ENCODE measurements at places on chromosomes 7 and 10. TPM values are rescaled to one million over a fixed set of nuclear protein-coding genes. Genes with fewer than 3 reads are reported as not detected.

GRCh38 chr7:23490357-23491135 lies 20.3 kb upstream of the IGF2BP3 start:
- DNase-seq = peak; percentile 38

GRCh38 chr10:22554461-22555182 lies 159.8 kb downstream of the PIP4K2A start:
- DNase-seq = no peak

GRCh38 chr10:1698185-1698584 lies 39.1 kb downstream of the ADARB2 start:
- no peak for DNase-seq

DNA sequence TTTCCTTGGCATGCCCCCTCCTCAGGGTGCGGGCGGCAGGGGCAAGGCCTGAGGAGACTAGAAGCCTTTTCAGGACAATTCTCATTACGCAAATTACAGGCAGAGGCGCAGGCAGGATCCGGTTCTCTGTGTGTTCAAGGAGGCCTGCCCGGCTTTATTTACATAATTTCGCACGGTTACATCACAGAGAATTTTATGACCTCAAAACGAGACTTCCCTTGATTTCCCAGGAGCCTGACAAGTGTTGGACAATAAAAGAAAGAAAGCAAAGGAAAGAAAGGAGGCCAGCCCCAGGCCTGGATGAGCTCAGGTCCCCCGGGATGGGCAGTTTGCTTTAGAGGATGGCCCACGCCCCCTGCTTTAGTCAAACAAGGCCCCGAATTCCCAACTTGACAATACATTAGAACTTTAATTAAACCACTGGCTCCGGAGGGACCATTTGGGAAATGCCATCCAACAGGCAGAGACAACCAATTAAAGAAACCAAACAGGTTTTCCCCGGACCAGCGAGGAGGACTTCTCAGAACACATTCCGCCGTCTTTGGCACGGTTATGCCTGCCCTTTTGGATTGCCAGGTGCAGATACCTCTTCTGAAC lies 2.9 kb downstream of the MNX1 start:
- DNase-seq = no peak

DNA sequence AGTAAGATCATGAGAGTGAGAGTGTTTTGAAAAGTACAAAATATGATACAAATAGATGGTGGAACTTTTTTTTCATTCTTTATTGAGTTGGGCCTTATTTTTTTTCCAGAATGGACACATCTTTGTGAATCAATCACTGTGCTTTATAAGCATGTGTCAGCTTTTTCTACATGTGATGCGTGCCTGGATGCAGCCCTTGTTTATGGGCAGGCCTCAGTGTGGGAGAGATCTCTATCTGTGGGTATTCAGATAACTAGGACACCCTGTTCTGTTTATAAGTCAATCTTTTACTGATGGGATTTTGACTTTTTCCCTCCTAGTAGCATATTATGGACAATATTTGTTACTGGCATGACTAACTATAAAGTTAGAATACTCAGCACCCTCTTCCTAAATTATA lies 42.9 kb upstream of the IKZF1 start:
- DNase-seq = no peak

- peak; percentile 58 for DNase-seq
Measured at GRCh38 chr10:22335173-22335933, 9.9 kb upstream of the SPAG6 start.

- no peak for DNase-seq
Measured at GRCh38 chr10:71659111-71659634, 60.4 kb downstream of the C10orf105 start.

DNA sequence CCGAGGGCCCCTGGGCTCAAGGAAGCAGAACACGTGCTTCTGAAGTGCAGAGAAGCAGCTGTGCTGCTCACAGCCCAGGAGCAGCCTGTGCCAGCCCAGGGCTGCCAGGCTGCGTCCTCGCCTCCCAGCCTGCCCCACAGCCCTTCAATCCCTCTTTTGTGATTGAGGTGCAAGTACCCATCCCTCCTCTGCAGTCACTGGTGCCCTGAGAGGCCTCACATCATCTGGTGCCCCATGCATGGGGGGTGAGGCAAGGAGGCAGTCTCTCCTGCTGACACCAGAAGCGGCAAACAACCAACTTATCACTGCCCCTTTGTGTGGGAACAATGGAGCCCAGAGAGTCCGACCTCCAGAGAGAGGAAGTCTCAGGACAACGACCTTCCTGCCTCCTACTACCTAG lies 49.8 kb upstream of the FGFR2 start:
- no peak for DNase-seq

DNA sequence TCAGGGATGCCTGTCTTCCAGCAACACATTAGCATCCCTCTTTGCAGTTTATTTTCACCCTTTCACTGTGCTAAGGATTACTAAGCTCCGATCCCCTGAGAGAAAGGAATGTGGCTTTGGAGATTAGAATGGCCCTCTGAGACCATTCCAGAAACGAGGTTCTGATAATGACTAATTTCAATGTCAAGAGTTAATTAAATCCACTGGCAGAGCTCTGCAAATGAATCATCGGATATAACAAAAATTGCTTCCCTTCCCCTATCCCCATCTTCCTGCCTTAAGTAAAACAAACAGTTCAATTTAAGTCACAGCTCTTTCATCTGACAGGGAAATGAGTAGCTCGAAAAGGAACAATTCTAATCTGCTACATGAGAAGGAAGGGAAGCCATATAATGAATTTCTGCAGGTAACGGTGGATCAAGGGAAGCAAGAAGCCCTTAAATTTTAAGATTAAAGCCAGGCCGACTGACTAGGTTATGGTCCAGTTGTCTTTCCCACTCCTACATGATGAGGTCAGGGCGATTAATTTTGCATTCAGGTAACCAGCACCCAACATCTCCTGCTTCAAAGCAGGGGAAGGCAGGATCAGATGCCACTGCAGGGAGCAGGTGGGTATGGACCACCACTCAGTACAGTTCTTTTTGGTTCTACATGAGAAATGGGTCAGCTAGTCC lies 50.5 kb downstream of the MALSU1 start:
- no peak for DNase-seq

GRCh38 chr10:31926765-31927564 lies 1.7 kb downstream of the ARHGAP12 start:
- no peak for DNase-seq

DNA sequence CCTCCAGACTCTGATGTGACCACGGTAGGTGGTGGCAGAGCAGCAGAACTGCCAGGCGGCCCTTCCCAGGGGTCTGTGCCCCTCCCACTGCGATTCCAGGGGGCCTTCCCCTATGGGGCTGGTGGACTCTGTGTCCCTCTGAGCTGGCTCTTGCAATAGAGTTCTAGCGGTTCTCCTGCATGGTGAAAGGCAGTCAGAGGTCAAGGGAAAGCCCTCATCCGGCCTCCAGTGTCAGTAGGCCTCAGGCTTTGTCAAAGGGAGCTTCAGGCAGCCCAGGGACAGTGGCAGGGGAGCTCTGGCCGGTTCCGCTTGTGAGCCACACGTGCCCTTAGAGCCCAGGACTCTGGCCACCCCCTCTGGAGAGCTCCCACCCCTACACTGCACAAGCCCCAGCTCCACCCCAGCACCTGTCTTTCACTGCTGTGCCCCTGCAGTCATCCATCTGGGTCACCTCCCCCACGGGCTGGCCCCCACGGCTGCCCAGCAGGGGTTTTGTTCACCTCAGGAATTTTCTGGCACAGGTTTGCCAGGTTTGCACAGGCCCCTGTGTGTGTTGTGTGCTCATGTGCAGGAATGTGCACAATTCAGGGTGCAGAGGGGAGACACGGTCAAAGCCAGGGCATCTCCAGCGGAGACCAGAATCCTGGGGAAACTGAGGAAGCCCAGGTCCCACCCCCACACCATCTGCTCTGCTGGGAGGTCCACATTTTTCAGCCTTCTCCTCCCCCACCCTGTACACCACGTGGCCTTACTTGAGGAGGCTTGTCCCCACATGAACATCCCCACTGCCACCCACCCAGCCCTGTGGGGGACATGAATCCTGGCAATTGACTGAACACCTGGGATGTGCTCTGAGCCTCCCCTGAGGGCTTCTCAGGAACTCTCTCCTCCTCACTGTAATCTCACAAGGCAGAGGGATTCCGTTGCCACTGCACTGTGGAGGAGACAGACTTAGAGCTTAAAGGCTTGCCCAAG lies 23.8 kb downstream of the C10orf105 start:
- DNase-seq = no peak

DNA sequence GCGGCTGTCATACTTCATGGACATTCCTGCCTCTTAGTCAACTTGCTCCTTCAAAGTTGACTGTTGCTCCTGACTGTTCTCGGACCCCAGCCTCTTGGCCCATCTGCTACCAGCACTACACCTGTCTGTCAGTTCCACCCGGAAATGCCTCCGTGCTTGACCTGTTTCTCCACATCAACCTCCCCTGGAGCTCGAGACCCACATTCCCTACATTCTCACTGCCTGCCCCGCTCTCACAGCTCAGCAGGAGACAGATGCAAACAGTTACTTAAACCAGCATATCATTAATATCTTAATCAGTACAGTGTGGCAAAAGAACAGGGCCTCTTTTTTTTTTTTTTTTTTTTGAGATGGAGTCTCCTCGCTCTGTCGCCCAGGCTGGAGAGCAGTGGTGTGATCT lies 174.3 kb downstream of the NRP1 start:
- DNase-seq = no peak

- no peak for DNase-seq
Measured at GRCh38 chr7:45973725-45974532, 52.9 kb upstream of the IGFBP3 start.

GRCh38 chr7:76507723-76508406 lies 2.5 kb upstream of the UPK3B start:
- no peak for DNase-seq

GRCh38 chr7:43872406-43873110 lies 3.2 kb upstream of the MRPS24 start:
- no peak for DNase-seq

GRCh38 chr7:5636914-5637313 lies 144.5 kb downstream of the RNF216 start:
- DNase-seq = no peak

DNA sequence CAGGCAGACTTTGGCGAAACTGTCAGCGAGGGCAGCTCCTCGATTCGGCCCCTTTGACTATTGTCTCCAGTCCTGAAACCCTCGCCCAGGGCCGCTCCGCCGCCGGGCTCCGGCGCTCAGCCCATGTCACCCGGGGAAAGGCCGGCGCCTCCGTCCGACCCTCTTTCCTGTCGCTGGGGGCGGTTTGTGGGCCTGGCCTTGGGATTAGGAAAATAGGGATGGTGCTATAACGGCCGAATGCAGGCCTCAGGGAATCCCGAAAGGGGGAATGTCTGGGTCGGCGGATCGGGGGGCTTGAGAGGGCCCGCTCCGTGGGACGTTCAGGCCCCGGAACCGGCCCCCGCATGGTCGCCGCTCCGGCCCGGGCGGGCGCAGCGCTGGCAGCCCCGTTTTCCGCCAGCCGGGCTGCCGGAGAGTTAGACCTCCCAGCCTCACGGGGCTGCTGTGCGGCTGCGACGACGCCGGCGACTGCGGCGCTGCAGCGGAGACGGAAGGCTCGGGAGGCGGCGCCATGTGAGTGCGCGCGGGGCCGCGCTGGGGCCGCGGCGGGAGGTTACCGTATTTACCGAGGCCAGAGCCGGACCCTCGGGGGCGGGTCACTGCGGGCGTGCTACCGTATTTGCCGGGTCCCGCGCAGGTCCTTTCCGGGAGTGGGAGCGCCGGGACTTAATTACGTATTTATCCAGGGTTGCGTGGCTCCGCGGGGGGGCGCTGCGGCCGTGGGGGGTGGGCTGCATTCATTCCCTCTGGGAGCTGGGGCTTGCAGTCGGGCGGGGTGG lies 25.9 kb downstream of the ZNF775 start:
- DNase-seq = peak; percentile 79

GRCh38 chr7:29237489-29237888 lies 42.9 kb downstream of the CHN2 start:
- DNase-seq = no peak

DNA sequence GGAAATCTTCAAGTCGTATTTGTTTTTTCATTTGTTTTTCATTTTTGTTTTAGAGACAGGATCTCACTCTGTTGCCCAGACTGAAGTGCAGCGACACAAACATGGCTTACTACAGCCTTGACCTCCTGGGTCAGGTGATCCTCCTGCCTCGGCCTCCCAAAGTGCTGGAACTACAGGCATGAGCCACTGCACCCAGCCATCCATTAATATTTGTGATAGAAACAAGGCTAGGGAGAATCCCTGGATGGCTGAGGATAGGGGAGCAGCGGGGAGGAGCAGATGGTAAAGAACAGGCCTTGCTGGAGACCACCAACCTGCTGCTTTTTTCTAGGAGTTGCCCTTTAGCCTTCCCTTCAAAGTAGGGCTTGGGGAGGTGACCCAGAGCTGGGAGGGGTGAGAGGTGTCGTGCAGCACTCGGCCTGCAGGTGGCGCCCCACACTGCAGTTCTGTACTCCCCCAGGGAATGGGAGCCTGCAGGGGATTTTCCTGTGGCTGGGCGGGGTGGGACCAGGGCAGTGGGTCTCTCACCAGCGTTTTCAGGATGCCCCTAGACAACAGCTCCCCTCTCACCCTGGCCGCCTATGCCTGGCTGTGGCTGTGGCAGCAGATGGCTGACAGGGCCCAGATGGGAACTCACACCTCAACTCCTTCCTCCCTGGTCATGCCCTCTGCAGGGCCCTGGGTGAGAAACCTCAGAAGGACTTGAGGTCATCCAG lies 12.6 kb upstream of the CDH23 start:
- DNase-seq = peak; percentile 57

DNA sequence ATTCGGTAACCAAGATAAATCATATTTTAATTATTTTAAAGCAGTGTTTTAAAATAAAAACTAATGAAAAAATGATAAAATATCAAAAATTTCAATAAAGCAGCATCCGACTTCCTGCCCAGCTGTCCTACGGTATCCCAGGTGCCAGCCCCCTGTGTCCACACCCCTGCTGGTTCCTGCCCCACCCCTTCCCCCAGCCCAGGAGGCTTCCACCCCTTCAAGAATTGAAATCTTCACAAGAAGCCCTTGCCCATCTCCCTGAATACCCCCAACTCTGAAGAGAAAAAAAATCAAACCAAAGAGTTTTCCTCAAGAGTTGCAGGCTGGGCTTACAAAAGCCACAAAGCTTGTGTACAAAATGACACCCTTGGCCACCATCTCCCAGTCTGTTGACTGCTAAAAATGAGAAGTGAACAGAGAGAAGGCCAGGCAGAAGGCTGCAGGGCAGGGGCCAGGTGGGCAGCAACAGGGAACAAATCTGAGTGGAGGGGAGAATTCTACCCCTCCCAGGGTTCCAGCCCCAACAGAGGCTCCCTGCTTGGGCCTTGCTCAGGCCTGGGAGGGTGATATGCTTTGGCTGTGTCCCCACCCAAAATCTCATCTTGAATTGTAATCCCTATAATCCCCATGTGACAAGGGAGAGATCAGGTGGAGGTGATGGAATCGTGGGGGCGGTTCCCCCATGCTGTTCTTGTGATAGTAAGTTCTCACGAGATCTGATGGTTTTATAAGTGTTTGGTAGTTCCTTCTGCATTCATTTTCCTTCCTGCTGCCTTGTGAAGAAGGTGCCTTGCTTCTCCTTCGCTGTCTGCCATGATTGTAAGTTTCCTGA lies 14.5 kb downstream of the GPRIN2 start:
- no peak for DNase-seq

GRCh38 chr10:21329995-21330627 lies 195.4 kb downstream of the SKIDA1 start:
- no peak for DNase-seq

- no peak for DNase-seq
Measured at GRCh38 chr7:50721160-50721559, 61.5 kb downstream of the GRB10 start.

GRCh38 chr7:65509368-65510186 lies 135.9 kb downstream of the ZNF92 start:
- no peak for DNase-seq

ST8SIA6 gene
- not detected for total RNA-seq

INSYN2A gene
- not detected for total RNA-seq

APBB1IP gene
- total RNA-seq = 43.6 TPM

TMEM196 gene
- not detected for total RNA-seq

HMX2 gene
- total RNA-seq = not detected

TMEM72 gene
- not detected for total RNA-seq

PNLIPRP3 gene
- not detected for total RNA-seq

PRSS2 gene
- total RNA-seq = not detected

IFIT5 gene
- total RNA-seq = 8.7 TPM

Measured in activated T-helper 1 cell treated with anti-CD3 and anti-CD28 coated beads, Interleukin-12 subunit alpha, Interleukin-12 subunit beta, Interleukin-2, Interleukin-4 antibody, amounts not matched to agents 30 ng/mL and 10 ng/mL and 1 ng/mL, durations not matched to agents 14 hours and 24 hours and 36 hours (primary cell).